ENCODE measurements at places on chromosomes 1 and 21. TPM values are rescaled to one million over a fixed set of nuclear protein-coding genes. Genes with fewer than 3 reads are reported as not detected.

The BRDT gene
- total RNA-seq, result not detected

DNA sequence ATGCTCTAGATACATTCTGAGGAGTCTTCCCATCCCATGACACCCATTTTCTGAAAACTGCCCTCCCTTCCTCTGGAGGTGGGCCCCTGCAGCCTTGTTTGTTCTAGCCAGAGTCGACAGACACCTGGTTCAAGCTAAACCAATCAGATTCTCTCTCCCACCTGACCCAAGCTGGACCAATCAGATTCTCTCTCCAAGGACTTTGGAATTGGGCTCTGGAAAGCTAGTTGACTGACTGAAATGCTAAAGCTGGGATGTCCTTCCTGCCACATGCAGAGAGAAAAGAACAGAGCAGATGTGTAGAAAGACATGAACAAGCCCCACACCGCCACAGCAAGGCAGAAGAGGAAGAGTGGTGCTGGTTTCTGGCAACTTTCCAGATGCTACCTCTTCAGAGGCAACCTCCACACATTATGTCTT, 24.6 kb downstream of the ASAP3 start:
- no peaks in the 10 kb centered on the region for H3K4me1 ChIP-seq
- DNase-seq, result no peak
- H3K36me3 ChIP-seq, result no peaks in the 10 kb centered on the region
- no peak overlapping the region for H3K27ac ChIP-seq

- H3K36me3 ChIP-seq, result no peaks in the 10 kb centered on the region
- H3K27me3 ChIP-seq, result no peaks in the 10 kb centered on the region
- no peak overlapping the region for H3K27ac ChIP-seq
- H3K4me3 ChIP-seq, result no peak overlapping the region
- DNase-seq, result no peak
Measured at GRCh38 chr21:43348801-43349261, 78.1 kb downstream of the SIK1 start.

DNA sequence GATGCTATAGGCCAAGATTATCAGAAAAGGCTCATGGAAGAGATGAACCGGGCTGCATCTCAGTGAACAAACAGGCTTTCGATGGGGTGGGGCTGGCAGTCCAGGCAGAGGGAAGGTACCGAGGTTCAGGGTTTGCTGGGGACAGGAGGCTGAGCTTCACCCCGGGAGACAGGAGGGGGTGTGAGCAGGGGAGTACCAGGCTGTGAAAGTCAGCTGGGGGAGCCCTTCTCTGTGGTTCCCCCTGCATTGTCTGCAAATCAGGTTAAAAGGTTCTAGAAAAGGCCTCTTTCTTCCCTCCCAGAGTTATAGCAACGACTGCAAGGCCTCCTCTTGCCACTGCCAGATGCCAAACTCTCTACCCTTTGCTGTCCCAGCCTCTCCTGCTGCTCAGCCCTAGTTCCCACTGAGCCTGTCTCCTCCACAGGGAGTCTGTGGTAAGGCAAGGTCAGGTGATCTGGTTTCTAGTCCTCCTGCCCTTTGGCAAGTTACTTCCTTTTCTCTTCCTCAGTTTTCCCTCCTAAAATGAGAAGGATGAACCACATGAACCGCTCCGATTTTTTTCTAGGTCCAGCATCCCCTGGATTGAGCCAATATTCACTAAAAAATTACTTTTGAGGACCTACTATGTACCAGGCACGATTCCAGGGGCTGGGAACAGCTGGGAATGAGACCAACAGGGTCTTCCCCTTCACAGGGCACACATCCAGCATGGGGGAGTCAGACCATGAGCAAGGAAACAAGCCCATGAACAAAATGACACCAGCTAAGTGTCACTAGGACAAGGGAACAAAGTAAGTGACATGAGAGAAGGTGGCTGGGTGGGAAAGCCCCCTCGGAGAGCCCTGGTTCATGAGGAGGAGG, 7.2 kb downstream of the LAD1 start:
- no peak overlapping the region for H3K27ac ChIP-seq
- H3K4me3 ChIP-seq, result no peak overlapping the region
- DNase-seq, result no peak
- H3K4me1 ChIP-seq, result no peaks in the 10 kb centered on the region
- H3K36me3 ChIP-seq, result no peaks in the 10 kb centered on the region

The ZNF684 gene
- total RNA-seq, result 4.4 TPM

The GPR153 gene
- total RNA-seq, result 0.32 TPM

The CFAP45 gene
- total RNA-seq, result not detected

DNA sequence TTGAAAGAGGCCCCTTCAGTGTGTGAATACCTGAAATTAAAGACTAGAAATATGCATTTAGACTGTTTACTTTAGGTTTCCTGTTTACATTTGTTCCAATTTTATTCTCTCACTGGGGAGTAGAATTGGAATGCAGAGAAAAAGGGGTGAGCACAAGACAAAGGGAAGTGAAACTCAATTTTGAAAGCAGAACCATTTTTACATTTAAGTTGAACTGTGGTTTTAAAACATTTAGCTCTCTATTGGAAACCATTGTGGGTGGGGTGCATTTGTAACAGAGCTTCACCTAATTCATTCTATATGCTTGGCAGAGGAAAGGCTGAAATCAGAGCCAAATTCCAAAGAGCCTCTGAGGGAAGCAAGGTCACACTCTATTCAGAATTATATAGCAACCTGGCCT, 235.3 kb upstream of the C1orf105 start:
- H3K36me3 ChIP-seq, result no peaks in the 10 kb centered on the region
- H3K4me1 ChIP-seq, result peaks cover 37% of the 10 kb centered on the region
- H3K27ac ChIP-seq, result no peak overlapping the region
- no peak overlapping the region for H3K4me3 ChIP-seq
- DNase-seq, result no peak

The CD244 gene
- total RNA-seq, result not detected

The FNDC10 gene
- 2.7 TPM for total RNA-seq

DNA sequence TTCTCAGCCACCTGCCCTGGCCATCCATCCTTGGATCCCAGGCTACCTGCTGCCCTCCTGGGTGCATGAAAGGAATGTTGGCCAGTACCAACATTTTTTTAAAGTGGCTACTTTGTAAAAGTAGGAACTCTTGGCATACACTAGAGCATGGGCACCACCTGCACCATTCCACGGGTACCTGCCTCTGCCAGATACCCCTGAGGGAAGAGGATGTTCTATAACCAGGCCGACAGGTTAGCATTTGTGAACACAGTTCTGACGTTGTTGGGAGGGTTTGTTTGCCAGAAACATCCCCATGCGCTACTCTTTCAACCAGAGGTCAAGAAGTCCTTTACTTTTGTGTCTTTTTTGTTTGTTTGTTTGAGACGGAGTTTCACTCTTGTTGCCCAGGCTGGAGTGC, 43.0 kb downstream of the EVA1C start:
- no peak overlapping the region for H3K27ac ChIP-seq
- no peak for DNase-seq
- peaks cover 5% of the 10 kb centered on the region for H3K36me3 ChIP-seq
- no peaks in the 10 kb centered on the region for H3K27me3 ChIP-seq
- H3K4me1 ChIP-seq, result no peaks in the 10 kb centered on the region

The SPSB1 gene
- total RNA-seq, result 3.3 TPM

The ZNF644 gene
- total RNA-seq, result 72.7 TPM

DNA sequence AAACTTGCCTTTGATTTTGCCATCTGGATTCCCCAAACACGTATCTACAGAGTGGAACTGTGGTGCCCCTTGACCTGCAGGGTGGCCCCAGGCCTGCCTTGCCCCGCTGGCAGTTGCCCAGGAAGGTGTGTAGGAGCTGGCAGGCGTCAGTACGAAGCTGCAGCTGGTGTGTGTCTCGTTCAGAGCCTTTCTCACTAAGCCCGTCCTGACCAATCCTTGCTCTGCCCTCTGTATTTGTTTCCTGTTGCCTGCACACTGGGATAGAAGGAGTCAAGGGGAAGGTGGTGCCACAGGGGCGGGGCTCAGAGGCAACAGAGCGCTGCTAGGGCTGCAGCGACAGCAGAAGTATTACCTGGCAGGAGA, 5.2 kb upstream of the VSIG8 start:
- H3K27ac ChIP-seq, result no peak overlapping the region
- DNase-seq, result no peak
- H3K27me3 ChIP-seq, result no peaks in the 10 kb centered on the region
- peaks cover 9% of the 10 kb centered on the region for H3K4me1 ChIP-seq
- H3K36me3 ChIP-seq, result no peaks in the 10 kb centered on the region

GRCh38 chr1:158251163-158251562, 3.1 kb upstream of the CD1A start:
- no peaks in the 10 kb centered on the region for H3K36me3 ChIP-seq
- H3K4me3 ChIP-seq, result no peak overlapping the region
- peaks cover 25% of the 10 kb centered on the region for H3K4me1 ChIP-seq
- DNase-seq, result no peak

The OR2AK2 gene
- total RNA-seq, result 0.35 TPM

GRCh38 chr1:15181564-15181963, 28.0 kb downstream of the TMEM51 start:
- H3K4me1 ChIP-seq, result no peaks in the 10 kb centered on the region
- no peak for DNase-seq
- H3K4me3 ChIP-seq, result no peak overlapping the region

The ETV3 gene
- 30.5 TPM for total RNA-seq

The FMOD gene
- not detected for total RNA-seq

GRCh38 chr1:47415728-47416318, at the start of gene FOXE3:
Gene FOXE3 (plus strand): TSS chr1:47416285. CDS start chr1:47416316, 31 bp downstream.
- H3K4me3 ChIP-seq, result no peak within 1 kb of the TSS
- H3K4me1 ChIP-seq, result no peaks in the 10 kb centered on the region
- peaks cover 9% of the 10 kb centered on the region for H3K27me3 ChIP-seq
- DNase-seq, result no peak
- H3K27ac ChIP-seq, result no peak within 1 kb of the TSS

DNA sequence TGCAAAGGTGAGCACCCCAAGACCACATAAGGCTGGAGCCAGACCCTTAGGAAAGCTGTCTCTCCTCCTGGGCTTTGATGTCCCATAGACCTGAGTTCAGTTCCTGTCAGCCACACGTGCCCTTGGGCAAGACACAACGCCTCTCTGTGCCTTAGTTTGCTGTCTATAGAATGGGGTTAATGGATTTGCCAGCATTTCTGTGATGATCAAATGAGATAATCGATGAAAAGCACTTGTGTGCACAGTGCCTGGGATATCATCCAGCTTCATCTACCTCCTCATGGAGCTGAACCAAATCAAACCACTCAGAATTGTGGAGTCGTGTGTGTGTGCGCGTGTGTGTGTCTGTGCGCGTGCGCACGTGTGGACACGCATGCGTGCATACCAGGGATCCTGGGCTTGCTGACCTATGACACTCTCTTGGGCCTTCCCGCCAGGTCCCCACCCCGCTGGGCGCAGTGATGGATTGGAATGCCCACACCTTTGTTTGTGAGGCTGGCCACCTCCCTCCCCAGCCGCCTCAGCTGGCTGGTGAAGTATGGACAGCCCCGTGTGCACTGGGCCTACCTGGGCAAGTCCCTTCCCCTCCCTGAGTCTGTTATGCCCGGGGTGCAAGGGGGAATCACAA, 5.2 kb downstream of the TTC22 start:
- H3K27ac ChIP-seq, result no peak overlapping the region
- no peak for DNase-seq
- H3K4me1 ChIP-seq, result peaks cover 26% of the 10 kb centered on the region
- H3K4me3 ChIP-seq, result no peak overlapping the region

The PRRX1 gene
- total RNA-seq, result not detected

The TMOD4 gene
- 6.4 TPM for total RNA-seq

GRCh38 chr1:176217461-176218099, 10.5 kb upstream of the COP1 start:
- H3K36me3 ChIP-seq, result no peaks in the 10 kb centered on the region
- no peak for DNase-seq
- no peak overlapping the region for H3K27ac ChIP-seq
- H3K27me3 ChIP-seq, result no peaks in the 10 kb centered on the region
- no peaks in the 10 kb centered on the region for H3K4me1 ChIP-seq
- no peak overlapping the region for H3K4me3 ChIP-seq

- H3K27ac ChIP-seq, result no peak overlapping the region
- H3K36me3 ChIP-seq, result no peaks in the 10 kb centered on the region
- H3K27me3 ChIP-seq, result no peaks in the 10 kb centered on the region
- no peak for DNase-seq
- no peaks in the 10 kb centered on the region for H3K4me1 ChIP-seq
- no peak overlapping the region for H3K4me3 ChIP-seq
Measured at GRCh38 chr1:60118085-60118484, 44.5 kb upstream of the C1orf87 start.

DNA sequence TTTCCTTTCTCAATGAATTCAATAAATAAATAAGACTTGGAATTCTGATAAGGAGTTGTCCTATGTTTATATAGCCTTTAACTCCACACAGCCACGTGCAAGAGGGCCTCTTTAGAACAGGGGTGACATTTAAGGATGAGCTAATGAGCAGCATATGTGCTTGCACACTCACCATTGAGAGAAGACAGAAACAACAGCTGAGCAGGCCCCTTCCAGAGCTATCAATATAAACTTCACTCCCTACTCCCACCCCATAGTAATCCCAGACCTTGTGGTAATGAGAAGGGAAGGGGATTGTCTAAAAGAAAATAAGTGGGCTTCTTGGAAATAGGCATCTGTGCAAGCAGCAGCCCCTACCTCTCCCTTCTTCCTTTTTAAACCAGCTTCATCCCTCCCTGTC, 176.0 kb downstream of the SEC16B start:
- H3K4me3 ChIP-seq, result no peak overlapping the region
- no peak overlapping the region for H3K27ac ChIP-seq
- no peaks in the 10 kb centered on the region for H3K4me1 ChIP-seq
- no peaks in the 10 kb centered on the region for H3K36me3 ChIP-seq
- no peak for DNase-seq

The KRTAP19-7 gene
- total RNA-seq, result not detected

- DNase-seq, result no peak
- peaks cover 16% of the 10 kb centered on the region for H3K4me1 ChIP-seq
- no peak overlapping the region for H3K4me3 ChIP-seq
- H3K27me3 ChIP-seq, result no peaks in the 10 kb centered on the region
Measured at GRCh38 chr1:225838793-225839192, 28.9 kb downstream of the EPHX1 start.

The GPR161 gene
- total RNA-seq, result 0.12 TPM

DNA sequence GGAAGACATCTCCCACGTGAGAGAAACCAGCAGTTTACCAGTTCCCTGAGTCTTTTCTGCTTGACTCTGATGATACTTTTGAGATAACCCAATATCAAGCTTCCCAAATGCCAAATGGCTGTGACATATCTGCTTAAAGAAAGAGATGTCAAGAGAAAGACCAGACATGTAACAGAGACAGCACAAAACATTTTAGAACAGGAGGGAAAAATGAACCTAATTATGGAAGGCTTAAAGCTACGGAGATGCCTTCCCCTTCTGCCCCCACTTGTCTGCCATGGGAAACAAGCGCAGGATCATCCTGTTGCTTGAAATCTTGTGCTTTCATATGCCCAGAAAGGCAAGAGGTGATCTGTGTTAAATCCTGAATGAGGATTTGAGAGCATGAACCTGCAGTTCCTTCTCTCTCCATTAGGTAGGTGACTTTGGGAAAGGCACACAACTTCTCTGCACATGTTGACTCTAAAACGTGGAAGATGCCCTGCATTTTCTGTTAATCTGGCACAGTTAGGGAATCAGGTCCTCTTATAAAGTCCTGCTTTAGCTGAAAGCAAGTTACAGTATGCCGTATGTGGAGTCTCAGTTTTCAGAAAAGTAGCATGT, 46.7 kb upstream of the MTR start:
- no peak for DNase-seq
- H3K27me3 ChIP-seq, result peaks cover 4% of the 10 kb centered on the region
- H3K4me1 ChIP-seq, result no peaks in the 10 kb centered on the region
- H3K27ac ChIP-seq, result no peak overlapping the region
- no peaks in the 10 kb centered on the region for H3K36me3 ChIP-seq
